ENCODE measurements at places on chromosomes 1 and 21. TPM values are rescaled to one million over a fixed set of nuclear protein-coding genes. Genes with fewer than 3 reads are reported as not detected.

GRCh38 chr1:150221552-150221951, 14.4 kb downstream of the ANP32E start:
- no peak for DNase-seq

- no peak for DNase-seq
Observed at GRCh38 chr1:185008838-185009237, 34.5 kb upstream of the NIBAN1 start.

DNA sequence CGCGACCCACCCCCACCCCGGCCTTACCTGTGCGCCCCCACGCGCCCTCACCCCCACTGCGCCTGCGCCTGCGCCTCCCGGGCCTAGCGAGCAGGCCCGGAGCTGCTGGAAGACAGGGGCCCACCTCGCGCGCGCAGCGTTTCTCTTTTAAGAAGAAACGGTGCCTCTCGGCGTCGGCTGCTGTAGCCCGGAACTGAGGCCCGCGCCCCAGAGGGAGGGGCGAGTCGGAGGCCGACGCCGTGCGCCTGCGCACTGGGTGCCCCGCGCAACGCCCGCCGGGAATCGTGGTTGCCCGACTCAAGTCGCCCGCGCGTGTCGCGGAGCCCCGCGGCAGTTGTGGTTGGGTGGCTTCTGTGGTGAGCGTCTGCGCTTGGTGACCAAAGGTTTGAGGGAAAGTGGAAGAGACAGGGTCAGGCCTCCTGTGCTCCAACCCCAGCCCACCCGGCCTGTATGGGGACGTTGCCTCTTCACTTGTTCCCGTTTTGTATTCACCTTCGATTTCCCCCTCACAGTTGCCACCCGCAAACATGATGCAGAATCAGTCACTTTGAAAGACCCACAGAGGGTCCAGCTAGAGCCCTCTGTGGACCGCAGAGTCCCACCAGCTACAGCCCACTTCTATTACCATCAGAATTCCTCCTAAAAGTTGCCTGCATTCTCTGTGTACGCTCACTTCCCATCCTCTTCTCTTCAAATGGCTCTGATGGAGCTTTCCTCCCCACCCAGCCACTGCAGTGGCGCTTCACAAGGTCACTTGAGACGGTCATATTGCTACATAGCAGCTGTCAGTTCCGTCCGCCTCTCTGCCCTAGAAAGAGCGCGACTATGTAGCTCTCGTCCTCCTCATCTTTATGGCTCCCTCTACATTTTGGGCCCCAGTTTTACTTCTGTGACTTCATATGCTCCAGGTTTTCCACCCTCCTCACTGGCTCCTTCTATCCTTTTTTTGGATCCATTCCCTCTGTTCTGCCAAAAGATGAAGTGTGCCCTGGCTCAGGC, at the start of gene ZNF692:
ZNF692 (minus strand) TSS at position 195 of the 999 bp plus-strand sequence. CDS start 776 bp downstream, outside the sequence.
- peak; percentile 99 for DNase-seq

GRCh38 chr1:53295726-53296116, 32.1 kb downstream of the LRP8 start:
- DNase-seq = no peak

DNA sequence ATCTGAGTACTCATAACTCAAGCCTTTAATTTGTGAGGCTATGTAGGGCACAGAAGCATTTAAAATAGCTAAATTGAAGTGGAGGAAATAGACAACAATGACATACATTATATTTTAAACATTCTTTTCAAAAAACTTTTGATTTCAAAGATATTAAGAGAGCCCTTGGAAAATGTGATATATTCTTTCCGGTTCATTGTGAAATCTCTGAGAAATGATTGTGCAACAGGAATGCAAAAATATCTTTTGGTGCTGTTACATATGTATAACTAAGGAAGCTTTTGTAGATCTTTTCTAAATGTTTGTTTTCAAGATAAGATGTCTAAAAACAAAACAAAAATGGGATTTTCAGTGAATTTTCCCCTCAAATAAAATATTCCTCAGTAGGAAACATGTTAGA, 185.2 kb downstream of the LEPR start:
- no peak for DNase-seq

GRCh38 chr1:198970916-198971315, 332.1 kb downstream of the PTPRC start:
- no peak for DNase-seq

DNA sequence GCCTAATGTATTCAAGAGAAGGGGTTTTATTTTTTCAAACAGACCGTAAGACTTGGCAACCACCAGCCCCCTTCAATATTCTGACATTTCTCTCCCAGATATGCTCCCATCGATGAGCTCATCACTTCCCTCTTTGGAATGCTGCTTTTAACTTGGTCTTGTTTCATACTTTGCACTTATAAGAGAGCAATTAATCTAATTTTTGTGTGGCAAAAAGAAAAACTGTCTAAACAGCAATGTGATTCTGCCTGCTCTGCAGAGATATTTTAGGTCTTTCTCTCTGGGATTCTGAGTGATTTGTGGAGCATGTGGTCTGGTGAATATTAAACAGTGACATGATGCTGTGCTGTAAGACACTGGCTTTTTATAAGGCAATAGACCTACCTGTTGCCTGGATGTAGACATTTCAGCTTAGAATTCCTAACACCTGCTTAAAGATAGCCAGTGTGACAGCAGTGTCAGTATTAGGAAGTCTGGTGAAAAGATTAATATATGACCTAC, 284.8 kb downstream of the BACH1 start:
- no peak for DNase-seq

DNA sequence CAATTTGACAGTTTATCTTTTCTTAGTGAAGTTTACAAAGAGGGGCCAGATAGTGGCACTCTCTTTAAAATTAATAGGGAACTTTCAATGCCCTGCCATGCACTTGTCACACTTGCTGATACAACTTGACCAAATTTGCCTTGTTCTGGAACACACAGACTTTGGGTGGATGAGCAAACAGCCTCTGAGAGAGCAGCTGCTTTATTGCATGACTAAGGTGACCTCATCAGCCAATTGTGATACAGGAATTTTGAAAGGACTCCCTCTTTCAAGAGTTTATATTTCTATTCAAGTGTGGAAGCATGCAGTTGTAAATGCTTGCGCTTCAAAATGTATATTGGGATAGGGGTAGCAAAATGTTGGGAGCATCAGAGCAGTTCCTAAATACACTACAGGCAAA, 2.1 kb upstream of the RGS1 start:
- DNase-seq = no peak

GRCh38 chr1:204074274-204075138, 1.6 kb downstream of the SOX13 start:
- DNase-seq = peak; percentile 89

GRCh38 chr1:18705811-18706210, 75.2 kb downstream of the PAX7 start:
- no peak for DNase-seq

GRCh38 chr1:160711276-160711601, 383 bp downstream of the CD48 start:
- DNase-seq = no peak

DNA sequence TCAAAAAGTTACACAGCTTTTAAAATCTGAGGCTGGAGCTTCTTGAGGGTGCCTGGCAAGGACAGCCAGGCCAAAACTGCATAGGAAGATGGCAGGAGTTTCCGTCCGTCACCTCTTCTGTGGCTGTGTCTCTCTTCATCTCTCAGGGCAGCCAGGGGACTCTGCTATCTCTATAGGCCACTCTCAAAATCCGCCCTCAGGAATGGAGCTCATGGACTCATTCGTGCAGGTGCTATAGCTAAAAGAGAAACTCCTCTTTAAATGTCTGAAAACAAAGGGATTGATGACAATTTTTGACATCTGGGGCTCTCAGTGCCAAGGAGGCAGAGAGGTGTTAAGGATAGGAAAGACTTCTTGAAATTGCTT, 27.2 kb downstream of the OVAAL start:
- DNase-seq = no peak

- DNase-seq = no peak
Observed at GRCh38 chr21:25790122-25790877, 55.5 kb downstream of the GABPA start.

Gene RUNX3
- 1.0 TPM for total RNA-seq

Gene SZRD1
- 91.1 TPM for total RNA-seq

Gene FRRS1
- 2.7 TPM for total RNA-seq

Gene HAO2
- not detected for total RNA-seq

Gene ADORA1
- 12.5 TPM for total RNA-seq

Gene OR2W3
- not detected for total RNA-seq

Gene TMEM82
- not detected for total RNA-seq

Gene LEFTY1
- total RNA-seq = 0.13 TPM

Gene C1orf21
- 47.6 TPM for total RNA-seq

Gene HPDL
- not detected for total RNA-seq

Gene CLIC6
- total RNA-seq = 7.7 TPM

Gene LHX8
- not detected for total RNA-seq

Gene CRNN
- total RNA-seq = not detected

Gene SH2D2A
- total RNA-seq = 1.1 TPM

Gene TSPAN2
- 12.2 TPM for total RNA-seq
